Omental fat pad (tissue), 4 donors: ENCODE measurements at places on chromosomes 6 and 20. TPM values are rescaled to one million over a fixed set of nuclear protein-coding genes. Genes with fewer than 3 reads are reported as not detected.

The XKR7 gene
- total RNA-seq = not detected

The ADGRB3 gene
- total RNA-seq = 1.7 TPM

The NKX2-2 gene
- not detected for total RNA-seq

The GRM1 gene
- total RNA-seq = not detected

The PXMP4 gene
- 5.8 TPM for total RNA-seq

The GTSF1L gene
- total RNA-seq = not detected

The MYBL2 gene
- total RNA-seq = 2.3 TPM

- DNase-seq = no peak
Measured at GRCh38 chr6:43604174-43604573, 24.9 kb downstream of the GTPBP2 start.

DNA sequence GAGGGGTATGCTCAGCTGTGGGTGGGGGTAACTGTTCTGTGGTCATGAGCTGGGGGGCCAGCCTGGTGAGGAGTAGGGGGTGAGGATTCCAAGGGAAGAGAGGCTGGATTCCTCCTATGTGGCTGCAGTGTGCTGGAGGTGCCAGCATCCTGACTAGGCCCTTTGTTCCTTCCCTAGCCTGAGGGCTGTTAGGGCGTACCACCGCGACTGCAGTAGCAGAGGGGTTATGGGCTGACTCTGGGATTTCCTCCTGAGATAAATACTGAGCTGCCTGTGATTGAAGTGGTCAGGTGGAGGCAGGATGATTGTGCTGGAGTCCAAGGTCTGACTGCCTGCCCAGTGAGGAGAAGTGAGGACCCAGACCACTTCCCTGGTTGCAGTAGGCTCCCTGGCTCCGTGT, 205.3 kb downstream of the ADGRG6 start:
- DNase-seq = no peak

DNA sequence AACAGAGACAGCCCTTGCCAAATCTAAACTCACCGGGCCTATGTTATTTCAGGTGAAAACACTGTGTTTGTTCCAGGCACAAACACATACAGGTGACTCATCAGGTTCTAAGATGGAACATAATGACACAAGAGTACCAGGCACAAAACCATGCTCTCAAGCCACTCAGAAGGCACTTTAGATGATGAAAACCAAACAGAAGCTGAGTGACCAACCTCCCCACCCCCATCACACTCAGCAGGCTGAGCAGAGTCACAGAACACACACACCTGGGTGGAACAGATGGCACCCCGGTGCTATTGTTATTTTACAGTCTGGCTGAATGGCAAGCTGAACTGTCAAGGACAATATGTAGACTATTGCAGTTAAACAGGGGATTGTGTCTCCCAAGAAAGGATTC, 20.6 kb upstream of the NKX2-2 start:
- no peak for DNase-seq
